ENCODE measurements at places on chromosomes 7 and 10.

DNA sequence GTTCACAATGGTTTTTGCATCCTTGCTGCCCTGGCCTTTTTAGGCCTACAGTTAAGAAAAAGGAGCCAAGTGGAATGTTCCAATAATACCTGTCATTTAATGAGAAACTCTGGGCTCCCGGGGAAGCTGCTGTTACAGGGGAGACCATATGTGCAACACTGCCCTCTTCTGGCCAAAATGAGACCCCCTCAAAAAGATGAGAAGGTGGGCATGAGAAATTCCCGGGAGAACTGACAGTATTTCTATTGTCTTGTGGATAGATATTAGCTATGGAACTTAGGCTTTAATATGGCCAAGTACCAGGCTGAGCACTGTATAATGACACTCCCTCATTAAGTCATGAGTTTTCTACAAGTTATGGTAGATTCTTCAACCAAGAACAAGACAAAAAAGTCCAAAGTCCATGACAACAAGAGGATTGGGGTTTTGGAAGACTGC, 99.4 kb downstream of the CCDC3 start:
- peak; percentile 7 for DNase-seq

DNA sequence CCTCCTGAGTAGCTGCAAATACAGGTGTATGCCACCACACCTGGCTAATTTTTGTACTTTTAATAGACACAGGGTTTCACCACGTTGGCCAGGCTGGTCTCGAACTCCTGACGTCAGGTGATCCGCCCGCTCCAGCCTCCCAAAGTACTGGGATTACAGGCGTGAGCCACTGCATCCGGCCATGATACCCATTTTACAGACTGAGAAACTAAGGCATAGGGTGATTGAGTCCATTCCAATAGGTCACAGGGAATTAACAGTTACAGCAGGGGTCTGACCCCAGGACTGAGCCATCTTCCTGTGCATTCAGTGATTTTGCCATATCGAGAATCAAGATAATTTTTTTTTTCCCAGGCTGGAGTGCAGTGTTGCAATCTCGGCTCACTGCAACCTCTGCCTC, 12.3 kb upstream of the CTBP2 start:
- DNase-seq: no peak

DNA sequence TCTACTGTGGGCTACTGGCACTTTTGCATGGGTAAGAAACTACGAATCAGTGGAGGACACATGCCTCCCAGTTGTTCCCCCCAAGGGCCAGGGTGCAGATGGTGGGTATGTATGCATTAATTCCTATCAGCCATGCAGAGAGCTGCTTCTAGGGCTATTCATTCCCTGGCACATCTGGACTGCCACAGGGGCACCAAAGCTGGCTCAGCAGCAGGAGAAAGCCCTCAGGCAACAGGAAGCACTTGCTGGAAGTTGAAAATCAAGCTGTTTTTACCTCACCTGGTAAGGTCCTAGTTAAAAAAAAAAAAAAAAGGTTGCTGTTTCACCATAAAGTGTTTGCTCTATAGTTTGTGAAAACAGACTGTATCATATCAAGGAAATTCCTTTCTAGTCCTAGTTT, 1342.6 kb downstream of the REEP3 start:
- DNase-seq: no peak

GRCh38 chr7:96723622-96724021, 14.0 kb upstream of the SEM1 start:
- DNase-seq: no peak

DNA sequence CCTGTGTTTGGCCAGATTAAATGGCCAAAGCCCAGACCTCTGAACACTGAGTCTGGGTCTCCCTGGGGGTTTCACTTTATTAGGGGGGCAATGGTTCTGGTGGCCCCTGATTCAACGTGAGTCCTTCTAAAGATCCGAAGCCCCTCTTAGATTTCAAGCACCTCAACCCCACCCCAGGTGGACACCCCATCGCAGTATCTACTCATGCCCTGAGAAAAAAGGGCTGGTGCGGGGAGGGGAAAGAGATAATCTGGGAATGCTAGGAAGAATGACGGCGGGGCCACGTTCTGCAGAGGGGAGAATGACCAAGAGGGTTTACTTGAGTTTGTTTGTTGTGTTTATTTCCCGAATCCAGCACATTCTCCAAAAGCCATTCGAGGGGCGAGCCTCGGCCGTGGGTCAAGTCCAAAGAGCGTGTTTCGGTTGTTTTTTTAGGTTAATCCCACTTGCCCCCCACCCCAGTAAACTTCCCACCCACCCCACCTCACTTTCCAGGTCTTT, 832 bp downstream of the PDLIM1 start:
- no peak for DNase-seq

DNA sequence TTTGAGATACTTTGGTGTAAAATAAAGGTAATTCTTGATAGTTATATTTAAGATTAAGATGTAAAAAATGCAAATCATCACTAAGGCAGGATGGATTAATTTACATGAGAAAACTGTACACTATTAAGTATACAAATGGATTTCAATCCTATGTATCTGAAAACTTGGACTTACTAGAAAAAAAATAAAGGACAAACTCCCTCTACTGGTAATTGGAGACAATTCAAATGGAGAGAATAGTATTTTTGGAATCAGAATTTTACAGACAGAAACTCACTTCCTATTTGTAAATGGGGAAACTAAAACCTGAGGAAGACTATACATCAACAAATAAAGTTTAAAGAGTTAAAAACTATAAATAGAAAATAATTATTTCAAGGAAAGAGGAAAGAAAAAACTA, 62.6 kb downstream of the CUL2 start:
- no peak for DNase-seq

DNA sequence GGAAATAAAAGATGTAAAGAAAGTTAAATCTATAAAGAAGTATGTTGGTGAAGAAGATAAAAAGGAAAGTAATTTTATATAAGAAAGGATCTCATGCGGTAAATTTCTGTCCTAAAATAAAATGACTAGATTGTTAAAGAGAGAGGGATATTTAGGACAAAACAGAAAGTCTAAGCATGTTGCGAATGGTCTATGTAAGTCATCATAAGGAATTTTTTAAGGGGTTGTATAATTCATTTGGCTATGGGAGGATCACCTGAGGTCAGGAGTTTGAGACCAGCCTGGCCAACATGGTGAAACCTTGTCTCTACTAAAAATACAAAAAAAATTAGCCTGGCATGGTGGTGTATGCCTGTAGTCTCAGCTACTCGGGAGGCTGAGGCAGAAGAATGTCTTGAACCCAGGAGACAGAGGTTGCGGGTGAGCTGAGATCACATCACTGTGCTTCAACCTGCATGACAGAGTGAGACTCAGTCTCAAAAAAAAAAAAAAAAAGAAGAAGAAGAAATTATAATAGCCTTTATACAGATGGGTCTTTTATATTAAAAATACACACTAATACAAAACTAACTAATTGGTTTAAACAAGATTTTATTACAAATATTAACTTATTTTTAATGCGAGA, 294.3 kb downstream of the MAGI2 start:
- no peak for DNase-seq

- DNase-seq: no peak
Measured at GRCh38 chr10:122263971-122264370, 7.1 kb upstream of the BTBD16 start.

DNA sequence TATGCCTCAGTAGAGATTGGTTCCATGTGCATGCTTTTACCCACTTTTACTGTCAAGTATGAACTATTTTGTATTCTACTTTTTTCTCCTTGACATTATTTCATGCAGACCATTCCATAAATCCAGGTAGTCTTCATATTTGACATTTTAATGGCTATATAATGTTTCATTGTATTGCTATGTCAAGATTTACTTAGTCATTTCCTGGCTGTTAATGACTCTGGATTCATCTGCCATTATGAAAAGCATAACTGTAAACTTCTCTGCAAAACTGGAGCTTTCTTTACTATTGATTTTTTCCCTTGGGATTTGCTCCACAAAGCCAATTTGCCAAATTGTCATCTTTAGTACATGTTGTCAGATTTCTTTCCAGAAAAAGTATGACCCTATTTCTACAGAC, 6.8 kb upstream of the MSRB2 start:
- no peak for DNase-seq

DNA sequence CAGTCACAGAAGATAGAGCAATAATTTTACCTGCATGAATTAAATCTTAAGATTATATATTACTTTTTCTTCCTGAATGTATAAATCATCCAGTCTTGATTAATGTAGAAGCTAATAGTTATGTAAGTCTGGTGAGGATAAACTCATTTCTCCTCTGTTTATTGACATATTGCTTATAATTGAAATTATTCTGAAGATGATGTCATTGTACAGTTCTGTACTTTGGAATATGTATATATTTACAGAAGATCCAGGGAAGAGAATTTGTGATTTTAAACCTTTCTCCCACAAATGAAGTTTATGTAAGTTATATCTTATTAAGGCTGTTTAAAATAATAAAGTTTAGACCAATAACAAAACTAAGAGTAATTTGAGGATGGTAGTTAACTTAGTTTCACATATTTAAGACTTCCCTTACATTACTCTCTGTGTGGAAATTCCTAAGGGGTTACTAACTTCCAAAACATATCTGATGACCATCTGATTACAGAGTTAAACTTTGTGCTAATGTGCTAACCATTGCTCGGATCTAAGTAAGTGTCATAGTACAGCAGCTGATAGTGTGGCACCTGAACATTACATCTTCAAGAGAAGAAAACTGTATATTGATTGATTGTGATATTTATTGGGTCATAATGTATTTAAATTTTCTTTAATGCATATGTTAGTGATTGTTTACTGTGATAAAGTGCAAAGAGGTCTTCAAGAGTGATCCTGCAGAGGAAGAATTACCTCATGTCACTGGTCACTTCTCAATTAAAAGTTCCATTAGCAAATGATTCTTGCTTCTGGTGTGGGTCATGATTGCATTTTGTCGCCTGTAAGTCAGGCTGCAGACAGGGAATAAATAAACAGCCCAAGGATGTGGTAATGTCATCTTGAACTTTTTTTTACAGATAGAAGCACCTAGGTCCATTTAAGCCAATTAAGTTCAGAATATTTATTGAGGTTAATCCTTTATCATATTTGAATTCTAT, 96.9 kb downstream of the UBE3C start:
- DNase-seq: no peak

GRCh38 chr7:37927773-37928444, 7.5 kb downstream of the EPDR1 start:
- DNase-seq: no peak

DNA sequence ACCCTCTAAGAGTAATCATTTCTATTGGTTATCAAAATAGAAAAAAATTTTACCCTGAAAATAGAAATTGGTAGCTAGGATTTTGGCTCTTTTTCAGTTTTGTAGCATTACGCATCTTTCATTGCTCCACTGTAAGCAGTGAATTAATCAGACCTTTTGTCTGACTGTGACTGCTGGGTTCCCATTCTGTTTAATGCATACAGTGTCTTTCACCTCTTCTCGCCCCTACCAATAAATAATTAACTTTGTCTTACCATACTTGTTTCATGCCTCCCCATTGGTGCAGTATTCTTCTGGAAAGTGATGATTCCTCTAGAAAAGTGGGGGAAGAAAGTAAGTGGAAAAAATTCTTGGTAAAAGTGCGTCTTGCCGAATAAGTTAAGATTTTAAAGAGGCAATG, 73.2 kb downstream of the AP3M1 start:
- DNase-seq: no peak

DNA sequence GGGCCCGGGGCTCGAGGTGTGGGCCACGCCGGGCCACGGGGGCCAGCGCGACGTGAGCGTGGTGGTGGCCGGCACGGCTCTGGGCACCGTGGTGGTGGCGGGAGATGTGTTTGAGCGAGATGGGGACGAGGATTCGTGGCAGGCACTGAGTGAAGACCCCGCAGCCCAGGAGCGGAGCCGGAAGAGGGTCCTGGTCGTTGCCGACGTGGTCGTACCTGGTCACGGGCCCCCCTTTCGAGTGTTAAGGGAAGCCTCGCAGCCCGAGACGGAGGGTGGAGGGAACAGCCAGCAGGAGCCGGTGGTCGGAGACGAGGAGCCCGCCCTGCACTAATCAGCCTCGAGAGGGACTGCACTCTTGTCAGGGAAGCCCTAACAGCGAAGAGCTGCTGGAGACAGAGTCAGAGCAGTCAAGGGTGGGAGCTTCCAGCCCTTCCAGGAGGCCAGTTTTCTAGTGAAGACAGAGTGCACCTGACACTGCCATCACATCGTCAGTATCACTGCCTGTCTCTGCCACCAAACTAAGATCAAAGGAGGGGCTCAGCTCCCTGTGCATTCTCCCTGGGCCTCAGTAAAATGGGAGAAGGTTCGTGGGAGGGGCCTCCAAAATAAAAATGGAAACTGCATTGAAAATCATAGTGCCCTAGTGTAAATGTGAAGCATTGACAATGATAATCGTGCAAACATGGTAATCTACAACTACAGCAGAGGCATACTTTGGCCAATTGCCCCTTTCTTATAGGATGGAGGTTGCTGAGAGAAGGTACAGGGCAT, 1.3 kb downstream of the MBLAC1 start:
- DNase-seq: no peak

GRCh38 chr10:129398711-129399141, 68.3 kb upstream of the MGMT start:
- no peak for DNase-seq

DNA sequence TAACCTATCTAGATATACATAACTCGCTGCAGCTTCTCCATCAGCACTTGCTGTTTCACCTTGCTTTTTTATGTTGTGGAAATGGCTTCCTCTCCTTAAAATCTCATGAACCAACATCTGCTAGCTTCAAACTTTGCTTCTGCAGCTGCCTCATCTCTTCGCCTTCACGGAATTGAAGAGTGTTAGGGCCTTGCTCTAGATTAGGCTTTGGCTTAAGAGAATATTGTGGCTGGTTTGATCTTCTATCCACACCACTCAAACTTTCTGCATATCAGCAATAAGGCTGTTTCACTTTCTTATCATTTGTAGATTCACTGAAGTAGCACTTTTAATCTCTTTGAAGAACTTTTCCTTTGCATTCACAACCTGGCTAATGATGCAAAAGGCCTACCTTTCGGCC, 49.2 kb upstream of the AGR3 start:
- DNase-seq: no peak

GRCh38 chr10:99551158-99551557, 18.4 kb downstream of the NKX2-3 start:
- peak; percentile 26 for DNase-seq

GRCh38 chr7:11478882-11479281, 353.1 kb downstream of the THSD7A start:
- no peak for DNase-seq

- no peak for DNase-seq
Measured at GRCh38 chr7:137073571-137074325, 205.3 kb downstream of the CHRM2 start.

- DNase-seq: no peak
Measured at GRCh38 chr10:99754670-99755069, 22.6 kb downstream of the CUTC start.

- no peak for DNase-seq
Measured at GRCh38 chr10:18401416-18402195, 249.8 kb downstream of the NSUN6 start.

Data from NCI-H774 (cell line).